ENCODE measurements at places on chromosomes 2 and 18. TPM values are rescaled to one million over a fixed set of nuclear protein-coding genes. Genes with fewer than 3 reads are reported as not detected.

SEMA4C gene
- 25.2 TPM for total RNA-seq

ST6GAL2 gene
- not detected for total RNA-seq

CIB4 gene
- not detected for total RNA-seq

DAW1 gene
- 17.5 TPM for total RNA-seq

FLACC1 gene
- under 0.01 TPM for total RNA-seq

All from epithelial cell of umbilical artery (primary cell).